Activated naive CD4-positive, alpha-beta T cell treated with Interleukin-2 at 50 U/mL for 16 hours (primary cell): ENCODE measurements at places on chromosomes 3 and 15.

GRCh38 chr3:147915057-147915456, 505.9 kb downstream of the ZIC1 start:
- no peak for DNase-seq

GRCh38 chr3:37704064-37704463, 157.6 kb upstream of the CTDSPL start:
- no peak for DNase-seq

GRCh38 chr3:194637541-194638400, 4.6 kb upstream of the TMEM44 start:
- no peak for DNase-seq

DNA sequence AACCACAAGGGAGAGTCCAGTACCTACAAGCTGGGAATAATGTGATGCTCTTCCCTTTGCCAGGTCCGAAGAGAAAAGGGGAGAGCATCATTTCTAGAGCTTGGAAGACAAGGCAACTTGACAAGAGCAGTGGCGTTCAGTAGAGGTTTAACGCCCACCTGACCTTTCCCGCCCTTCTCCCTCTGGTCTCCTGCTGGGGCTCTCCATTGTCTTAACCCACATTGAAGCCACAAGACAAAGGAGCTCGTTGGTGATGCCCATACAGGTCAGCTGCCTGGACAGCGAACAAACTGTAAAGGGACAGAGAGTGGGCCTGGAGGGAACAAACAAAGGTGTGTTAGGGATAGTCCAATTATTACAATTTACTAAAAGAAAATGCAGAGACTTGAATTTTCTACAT, 13.1 kb upstream of the DUT start:
- no peak for DNase-seq

- no peak for DNase-seq
Measured at GRCh38 chr15:32222716-32223115, 180.4 kb downstream of the GOLGA8K start.

GRCh38 chr3:170679190-170679589, 93.3 kb upstream of the SLC7A14 start:
- DNase-seq: no peak

DNA sequence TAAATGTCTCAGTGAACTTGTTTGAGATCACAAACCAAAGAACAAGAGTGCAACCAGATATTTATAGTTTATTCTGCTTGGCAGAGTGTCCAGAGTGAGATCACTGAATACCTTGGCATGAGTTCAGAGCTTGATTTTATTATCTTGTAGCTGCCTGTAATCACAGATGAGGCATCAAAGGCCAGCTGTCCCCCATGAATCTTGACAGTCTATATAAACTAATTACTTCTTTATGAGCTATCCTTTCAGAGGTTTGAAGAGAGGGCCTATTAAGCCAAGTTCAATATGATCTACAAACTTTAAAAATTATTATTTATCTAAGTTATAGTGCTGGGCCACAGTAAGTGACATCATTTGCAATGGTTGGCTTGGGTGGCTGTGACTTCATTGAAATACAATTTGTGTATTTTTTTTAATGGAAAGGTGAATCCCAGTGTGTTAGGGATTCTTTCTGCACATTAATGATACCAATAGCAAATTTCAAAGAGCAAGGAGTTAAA, 251.5 kb downstream of the CLSTN2 start:
- DNase-seq: no peak

DNA sequence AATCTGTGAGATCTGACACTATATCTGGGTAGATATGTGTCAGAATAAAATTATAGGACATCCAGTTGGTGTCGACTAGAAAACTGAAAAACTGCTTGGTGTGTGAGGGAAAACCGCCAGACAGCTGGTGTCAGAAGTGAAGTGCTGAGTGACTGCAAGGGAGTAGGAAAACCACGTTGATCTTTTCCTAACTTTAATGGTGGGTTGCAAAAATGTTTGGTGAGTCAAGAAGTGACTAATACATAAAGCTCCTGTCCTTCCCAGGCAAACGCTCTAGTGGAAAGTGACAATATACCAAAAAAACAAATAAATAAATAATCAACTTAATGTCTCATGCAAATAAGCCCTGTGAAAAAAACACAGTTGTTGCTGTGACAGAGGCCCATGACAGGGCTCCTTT, 7.3 kb upstream of the CD96 start:
- no peak for DNase-seq

DNA sequence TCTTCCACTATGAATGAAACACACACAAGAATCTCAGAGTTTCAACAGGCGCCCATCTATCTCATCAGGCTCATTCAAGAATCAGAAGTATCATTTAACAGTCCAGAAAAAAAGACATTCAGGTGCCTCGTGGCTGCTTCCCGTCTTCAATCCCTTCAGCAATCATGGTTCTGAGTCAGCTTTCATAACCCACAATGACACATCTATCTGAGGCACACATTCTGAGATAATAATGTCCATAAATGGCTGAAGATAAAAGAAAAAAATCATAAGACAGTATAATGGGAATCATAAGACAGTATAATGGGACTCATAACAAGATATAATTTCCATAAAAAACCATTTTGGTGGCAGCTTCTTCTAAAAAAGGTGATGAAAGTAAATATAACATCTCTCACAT, 52.4 kb downstream of the TNIK start:
- no peak for DNase-seq

DNA sequence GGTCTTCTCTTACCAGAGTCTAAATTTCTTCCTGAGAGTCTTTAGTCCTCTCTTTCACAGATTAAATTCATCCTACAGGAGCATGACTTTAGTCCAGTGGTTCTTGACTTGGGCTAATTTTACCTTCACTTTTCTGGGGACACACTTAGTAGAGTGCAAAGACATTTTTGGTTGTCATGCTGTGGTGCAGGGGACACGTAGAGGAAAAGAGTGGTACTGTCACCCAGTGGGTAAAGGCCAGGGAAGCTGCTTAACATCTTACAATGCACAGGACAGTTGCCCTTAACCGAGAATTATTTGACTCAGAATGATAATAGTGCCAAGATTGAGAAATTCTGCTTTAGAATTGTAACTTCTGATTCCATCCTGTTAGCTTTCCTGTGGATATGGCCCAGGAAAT, 772.5 kb upstream of the GRM7 start:
- no peak for DNase-seq

DNA sequence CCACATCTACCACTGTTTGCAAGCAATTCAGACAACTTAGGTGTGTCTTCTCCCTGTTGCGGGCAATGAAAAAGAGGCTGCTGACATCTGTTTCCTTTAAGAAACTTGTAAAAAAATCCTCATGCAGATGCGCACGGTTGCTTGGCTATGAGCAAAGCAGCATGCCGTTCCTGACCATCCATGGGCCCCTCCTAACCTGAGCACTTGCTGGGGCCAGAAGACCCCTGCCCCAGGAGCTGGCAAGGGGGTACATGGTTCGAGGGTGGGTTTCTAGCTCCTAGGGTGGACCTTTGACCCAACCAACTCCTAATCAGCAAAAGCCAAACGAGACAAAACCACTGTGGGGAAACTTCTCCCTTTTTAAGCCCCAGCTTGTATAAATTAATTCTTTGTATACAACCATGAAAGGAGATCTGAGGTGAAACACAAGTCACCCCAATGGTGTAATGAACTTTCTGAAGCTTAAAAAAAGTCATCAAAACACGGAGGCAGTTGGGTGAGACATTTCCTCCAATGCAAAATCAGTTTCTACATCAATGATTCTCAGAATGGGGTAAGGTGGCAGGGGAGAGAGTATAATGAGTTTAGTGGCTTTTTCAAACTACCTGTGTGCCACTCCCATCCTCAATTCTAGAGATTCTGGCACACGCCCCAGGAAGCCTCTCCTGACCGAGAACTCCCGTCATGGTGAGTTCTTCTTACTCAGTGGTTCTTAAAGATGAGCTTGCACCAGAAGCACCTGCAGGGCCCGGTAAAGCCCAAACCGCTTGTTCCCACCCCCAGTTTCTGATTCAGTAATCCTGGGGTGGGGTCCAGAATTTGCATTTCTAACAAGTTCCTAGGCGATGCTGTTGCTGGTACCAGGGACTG, 44.1 kb downstream of the CPN2 start:
- no peak for DNase-seq

- DNase-seq: no peak
Measured at GRCh38 chr3:62631488-62631887, 243.7 kb downstream of the CADPS start.

DNA sequence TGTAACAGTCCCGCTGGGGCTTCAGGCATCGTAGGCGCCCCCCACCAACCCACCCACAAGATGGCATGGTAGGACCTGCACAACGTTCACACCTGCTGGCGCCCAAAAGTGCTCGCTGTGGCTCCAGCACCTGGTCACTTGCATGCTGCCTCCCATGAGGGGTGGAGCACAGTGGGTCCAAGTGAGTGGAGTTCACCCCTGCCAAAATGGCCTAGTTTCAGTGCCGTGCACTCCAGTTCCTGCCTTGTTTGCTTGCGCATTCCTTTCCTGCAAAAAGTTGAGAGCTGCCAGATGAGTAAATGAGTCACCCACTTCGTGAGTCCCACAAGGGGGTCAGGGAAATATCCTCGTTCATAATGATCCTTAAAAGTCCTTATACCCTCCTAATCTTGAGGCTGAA, 788.7 kb upstream of the DPPA4 start:
- DNase-seq: no peak

DNA sequence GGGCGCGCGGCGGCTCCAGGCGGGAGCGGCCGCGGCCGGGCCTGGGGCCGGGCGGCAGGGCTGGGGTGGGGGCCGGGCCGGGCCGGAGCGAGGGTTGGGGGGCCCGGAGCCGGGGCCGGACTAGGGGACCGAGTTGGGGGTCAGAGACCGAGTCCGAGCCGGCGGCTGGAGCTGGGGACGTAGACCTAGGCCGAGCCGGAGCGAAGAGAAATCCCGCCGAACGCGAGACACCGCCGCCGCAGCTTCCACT, 37.3 kb downstream of the HMCES start:
- DNase-seq: no peak

GRCh38 chr3:43461345-43461744, 160.5 kb downstream of the ANO10 start:
- DNase-seq: no peak

GRCh38 chr3:65960087-65960486, 78.6 kb downstream of the MAGI1 start:
- DNase-seq: no peak

GRCh38 chr3:48042071-48042760, 26.0 kb upstream of the MAP4 start:
- DNase-seq: no peak

- no peak for DNase-seq
Measured at GRCh38 chr3:111636366-111636885, 41.3 kb upstream of the ZBED2 start.
